Stimulated activated CD4-positive, alpha-beta T cell treated with anti-CD3 and anti-CD28 coated beads, Interleukin-1b, Interleukin-23, amount 100 ng/mL, for 4 hours (primary cell): ENCODE measurements at places on chromosomes 2 and 18.

DNA sequence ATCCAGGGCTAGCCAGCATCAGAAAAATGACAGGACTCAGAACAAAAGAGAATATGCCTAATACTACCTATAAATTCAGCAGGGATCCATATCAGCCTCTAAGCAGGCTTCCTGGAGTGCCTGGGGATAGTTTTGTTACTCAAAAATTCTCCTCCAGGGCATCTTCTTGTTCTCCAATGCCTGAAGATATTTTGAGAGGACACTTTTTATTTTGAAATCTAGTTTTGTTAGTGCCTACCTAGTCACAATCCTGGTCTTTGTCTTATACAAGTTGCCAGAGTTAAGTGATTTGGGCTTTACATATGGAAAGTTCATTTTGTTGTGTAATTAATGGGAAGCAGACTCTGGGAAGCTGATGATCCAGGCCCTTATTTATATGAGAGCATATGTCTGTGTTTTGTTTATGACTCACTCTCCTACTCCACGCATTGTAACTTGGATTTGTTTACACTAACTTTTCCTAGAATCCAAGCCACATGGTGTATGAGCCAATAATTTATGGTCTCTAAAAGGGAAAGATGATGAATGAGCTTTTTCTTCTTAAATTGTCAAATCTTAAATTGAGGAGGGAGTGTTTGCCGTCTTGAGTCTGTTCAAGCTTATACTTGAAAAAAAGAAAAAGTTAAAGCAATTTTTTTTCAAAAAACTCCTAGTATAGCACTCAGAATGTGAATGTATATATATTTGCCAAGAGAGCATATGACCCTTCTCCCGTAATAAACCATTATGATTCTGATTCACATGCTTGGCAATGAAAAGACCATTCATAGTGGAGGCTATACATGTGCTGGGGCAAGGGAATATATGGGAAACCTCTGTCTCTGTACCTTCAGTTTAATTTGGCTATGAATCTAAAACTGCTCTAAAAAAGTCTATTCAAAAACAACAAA lies 370.3 kb downstream of the SETBP1 start:
- DNase-seq = no peak

DNA sequence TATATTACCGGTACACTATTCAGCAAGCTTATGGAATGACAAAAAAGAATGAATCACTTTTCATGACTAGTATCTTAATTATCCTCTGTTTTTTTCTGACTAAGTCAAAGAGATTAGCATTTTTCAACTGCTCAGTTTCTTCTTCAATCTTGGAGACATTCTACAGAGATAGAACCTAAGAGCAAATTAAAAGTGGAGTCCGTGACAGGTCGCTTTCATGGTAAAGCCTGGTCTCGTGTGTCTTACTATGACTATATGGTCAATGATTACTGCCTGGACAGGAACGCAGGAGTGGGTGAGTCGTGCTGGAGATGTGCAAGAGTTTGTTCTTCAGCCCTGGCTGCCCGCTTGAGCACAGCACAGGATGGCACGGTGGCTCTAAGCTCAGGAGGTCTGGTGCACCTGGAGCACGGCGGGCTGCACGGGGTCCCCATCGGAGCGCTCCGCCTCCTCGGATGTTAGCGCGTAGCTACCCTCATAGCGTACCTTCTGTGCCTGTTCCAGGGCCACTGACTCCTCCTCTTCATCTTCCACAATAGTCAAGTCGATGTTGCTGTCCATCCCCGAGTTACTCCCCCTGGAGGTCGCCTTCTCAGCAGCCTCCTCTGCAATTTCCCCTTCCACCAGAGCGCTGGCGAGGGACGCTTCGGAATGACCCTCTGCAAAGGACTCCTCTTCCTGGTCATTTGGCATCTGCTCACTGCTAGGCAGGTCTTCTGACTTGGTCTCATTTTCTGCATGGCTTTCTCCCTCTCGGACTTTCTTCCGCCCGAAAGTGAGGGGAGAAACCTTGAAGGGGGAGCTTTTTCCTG lies 11.1 kb downstream of the CAVIN2 start:
- no peak for DNase-seq

- DNase-seq = no peak
Observed at GRCh38 chr2:56474412-56475158, 290.8 kb downstream of the CCDC85A start.

- DNase-seq = no peak
Observed at GRCh38 chr2:189249171-189249570, 69.6 kb upstream of the COL5A2 start.

- DNase-seq = no peak
Observed at GRCh38 chr2:23492921-23493320, 107.9 kb downstream of the KLHL29 start.

DNA sequence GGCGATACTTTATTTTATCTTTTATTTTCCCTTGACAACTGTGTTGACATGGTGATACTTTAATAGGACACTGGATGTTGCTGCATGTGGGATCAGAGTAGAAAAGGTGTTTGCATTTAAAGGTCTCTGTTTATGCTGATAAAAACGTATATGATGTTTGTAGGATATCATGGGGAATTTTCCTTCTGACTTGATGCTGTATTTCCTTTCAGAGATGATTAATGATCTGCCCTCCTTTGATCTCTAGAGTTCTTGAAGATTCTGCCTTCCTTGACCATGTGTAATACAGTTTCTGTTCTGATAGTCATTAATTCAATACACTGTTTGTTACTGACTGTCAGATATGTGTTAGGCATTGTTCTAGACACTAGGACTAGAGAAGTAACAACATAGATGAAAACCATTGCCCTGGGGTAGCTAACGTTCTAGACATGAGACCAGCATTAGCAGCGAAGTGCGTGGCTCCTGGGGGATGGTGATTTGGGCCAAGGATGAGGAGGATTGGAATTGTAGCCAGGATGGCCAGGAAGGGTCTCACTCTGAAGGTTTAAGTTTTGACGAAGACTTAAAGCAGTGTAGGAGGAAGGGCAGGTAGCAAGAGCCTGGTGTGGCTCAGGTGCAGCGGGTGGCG lies 2.8 kb downstream of the ATG4B start:
- no peak for DNase-seq

DNA sequence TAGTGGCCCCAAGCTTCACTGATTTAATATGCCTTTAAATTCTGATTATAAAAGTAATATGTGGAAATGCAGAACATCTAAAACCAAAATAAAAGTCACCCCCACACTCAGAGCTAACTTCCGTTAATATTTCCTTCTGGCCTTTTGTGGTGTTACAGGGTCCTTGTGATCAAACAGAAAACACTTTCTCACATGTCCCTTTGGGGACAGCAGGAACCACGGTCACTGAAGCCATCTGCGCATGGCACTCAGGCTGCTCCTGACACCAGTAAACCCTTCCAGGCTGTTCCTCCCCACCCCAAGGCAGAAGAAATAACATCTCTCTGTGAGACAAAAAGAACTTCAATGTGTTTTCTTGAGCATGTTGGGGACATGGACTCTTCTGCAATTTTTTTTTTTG lies 25.1 kb upstream of the GPR17 start:
- DNase-seq = no peak

DNA sequence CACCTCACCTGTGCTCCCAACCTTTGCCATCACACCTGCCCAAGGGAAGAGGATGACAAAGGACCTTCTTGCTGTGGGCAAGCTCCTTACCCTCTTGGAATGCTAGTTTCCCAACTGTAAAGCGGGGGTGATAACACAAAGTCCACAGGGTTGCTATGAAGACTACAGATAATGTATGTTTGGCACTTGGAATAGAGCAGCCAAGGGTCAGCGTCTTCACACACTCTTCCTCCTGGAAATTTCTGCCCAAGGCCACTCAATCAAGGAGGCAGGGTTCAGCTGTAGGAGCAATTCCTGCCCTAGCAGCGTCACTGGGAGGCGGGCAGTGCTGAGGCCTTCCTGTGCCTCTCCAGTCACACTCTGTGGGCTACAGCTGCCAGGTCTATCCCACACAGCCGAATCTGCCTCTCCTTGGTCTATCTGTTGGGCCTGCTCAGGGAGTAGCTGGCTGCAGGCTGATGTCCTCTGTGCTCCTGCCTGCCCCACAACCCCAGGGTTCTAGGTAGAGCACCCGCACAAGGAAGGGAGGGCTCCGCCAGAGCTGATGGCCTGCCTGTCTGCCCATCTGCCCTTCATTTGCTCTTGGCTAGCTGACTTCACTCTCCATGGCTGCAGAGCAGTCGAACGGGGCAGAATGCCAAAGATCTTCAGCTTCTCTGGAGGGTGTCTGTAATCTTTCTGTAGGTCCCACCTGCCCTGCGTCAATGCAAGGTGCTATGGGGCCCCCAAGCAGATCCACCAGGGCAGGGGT lies 91.9 kb downstream of the MRO start:
- no peak for DNase-seq

DNA sequence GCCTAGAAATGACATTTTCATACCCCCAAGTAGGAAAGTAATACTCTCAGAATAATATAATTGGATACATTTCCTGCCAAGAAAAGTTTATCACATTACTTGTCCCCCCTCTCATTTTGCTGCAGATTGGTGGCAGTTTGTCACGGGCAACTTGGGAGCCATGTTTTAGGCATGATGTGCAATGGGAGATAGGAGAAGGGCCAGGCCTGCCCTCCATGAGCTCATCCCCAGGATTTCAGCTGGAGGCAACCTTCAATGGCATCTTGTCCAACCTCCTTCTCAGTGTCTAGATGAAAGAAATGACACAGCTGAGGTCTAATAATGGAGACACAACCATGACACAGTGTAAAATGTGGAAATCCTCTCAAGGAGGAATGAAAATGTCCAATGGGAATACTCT lies 11.4 kb upstream of the RAB31 start:
- DNase-seq = no peak

DNA sequence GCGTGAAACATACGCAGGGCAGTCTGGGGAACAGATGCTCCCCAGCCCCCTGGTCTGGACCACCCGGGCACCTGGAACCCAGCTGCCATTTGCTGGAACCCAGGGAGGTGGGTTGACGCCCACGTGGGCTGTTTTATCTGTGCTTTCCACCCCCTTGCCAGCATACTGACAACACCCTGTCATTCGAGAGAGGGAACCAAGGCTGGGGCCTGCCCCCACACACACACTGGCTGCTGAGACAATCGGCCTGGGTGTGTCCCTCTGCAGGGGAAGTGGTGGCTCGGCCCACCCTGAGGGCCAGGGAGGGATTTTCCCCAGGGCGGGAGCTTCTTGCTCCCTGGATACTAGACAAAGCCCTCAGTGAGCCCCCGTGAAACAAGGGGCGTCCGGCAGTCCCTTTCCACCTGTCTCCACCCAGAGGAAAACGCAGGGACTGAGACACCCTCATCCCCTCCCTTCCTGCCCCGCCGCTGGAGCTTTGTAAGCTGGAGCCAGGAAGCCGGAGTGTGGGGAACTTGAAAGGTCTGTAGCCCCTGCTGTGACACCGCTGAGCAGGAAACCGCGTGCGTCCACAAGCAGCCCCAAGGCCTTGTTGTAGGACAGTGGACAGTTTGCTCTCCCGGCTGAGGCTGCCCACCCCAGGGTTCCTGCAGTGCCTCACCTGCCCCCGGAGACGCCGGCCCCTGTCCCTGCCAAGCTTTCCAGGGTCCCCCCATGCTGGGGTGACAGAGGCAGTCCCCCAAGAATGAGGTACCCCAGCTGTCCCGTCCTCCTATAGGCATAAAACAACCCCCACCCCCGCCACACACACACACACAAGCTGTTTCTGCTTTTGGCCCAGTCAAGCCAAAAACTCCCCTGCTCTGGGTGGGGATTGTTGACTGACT lies 14.1 kb upstream of the KLF11 start:
- DNase-seq = no peak
